ACHN (cell line): ENCODE measurements at places on chromosomes 7 and 10.

- DNase-seq = no peak
Observed at GRCh38 chr7:77403957-77404356, 12.2 kb downstream of the GSAP start.

DNA sequence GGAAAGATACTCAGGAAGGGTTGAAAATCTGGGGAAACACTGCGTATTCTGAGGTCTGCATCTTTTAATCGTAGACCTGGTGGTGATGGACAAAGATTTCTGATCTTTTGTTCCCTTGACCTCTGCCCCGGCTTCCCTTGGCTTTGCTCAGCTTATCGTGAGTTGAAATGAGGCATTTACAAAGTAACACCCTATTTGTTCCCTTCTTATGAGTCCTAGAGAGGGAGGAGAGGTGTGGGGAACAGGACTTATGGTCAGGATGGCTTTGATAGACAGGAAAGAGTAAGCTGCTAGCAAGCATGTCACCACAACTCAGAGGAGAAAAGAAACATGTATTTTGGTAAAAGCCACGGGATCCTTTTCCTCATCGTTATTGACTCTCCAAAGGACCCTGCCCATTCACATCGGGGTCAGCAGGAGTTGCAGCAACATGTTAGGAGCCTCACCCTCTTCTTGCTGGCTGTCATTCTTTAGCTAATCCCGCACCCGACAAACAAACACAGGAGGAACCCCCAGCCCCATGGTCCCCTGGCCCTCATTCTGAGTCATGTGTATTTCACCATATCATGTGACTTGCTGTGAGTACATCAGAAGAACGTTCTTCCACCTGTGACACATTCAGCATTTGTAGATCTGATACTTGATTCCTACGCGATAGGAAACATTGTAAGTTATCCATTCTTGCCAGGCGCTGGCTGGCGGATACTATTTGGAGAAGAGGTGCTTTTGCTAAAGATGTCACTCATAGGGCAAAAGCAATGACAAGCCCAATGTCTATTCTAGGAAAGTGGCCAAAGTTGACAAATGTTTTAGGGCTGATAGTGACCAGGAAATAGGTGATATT, 170.1 kb downstream of the RTKN2 start:
- DNase-seq = no peak

GRCh38 chr10:84755311-84755710, 426.9 kb downstream of the CCSER2 start:
- DNase-seq = no peak

- no peak for DNase-seq
Observed at GRCh38 chr7:108324053-108325038, 131.9 kb downstream of the NRCAM start.

- DNase-seq = no peak
Observed at GRCh38 chr7:108328174-108328651, 128.0 kb downstream of the NRCAM start.

DNA sequence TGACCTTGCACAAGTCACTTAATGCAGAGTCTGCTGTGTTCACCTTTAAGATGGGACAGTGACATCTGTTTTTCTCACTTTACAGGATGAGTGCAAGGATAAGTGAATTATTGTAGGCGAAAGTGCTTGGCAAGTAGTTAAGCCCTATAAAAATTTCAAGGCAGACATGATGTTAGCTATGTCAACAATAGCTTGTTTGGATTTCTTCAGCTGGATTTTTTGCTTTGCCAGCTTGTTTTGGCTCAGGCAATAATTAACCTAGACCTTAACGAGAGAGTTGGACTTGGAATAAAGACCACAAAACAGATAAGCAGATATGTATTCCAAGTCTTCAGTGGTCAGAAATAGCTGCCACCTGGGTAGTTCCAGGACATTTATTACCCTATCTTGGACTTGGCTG, 255.2 kb downstream of the ARL4A start:
- DNase-seq = no peak

GRCh38 chr7:12488341-12488740, 82.2 kb upstream of the SCIN start:
- no peak for DNase-seq
